ELR (cell line): ENCODE measurements at places on chromosomes 1 and 21.

DNA sequence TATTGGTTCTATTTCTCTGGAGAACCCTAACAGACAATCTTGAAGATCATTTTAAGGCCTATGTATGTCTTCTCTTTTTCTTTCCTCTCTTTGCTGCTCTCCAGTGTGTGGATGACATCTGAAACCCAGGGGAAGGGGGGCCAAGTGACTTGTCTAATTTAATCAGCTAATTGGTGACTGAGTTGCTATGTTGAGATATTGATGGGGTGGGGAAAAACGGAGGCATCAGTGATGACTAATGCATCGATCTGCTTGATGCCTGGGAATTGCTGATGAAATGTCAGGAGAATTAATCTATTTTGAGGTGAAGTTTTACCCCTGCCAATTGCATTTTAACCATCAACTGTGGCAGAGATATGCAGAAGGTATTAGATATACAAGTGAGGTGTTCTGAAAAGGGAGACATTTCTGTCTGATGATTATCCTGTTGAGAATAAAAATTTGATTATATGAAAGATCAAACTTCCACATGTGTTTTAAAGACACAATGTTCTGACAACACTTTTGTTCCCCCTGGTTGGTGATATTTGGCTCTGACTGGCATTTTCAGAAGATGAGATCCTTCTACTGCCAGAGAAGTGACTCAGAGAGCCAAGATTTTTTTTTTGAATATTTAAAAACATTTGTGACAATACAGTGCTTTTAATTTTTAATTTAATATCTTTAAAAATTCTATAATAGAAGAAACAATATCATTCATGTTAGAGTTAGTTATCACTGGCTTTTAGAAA lies 18.7 kb upstream of the PTGFR start:
- DNase-seq, result no peak

DNA sequence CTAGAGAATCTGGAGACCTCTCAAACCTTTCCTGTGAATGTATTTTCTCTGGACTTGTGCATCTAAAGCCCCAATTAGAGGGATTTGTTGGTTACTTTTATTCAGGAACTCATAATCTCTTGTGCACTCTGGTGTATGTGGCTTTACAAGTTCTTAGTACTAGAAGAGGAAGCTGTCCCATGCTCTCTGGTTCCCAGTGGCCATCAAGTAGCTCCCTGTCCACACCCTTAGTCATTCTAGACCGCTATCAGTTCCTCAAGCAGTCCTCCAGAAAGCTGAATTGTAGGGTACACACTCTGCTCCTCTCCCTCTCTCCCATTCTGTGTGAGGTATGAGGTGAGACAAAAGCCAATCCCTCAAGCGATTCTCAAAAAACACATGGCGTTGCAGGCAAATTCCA lies 470.3 kb downstream of the PTPRC start:
- DNase-seq, result no peak

- DNase-seq, result no peak
These were observed 64.8 kb upstream of the LGALS8 start for GRCh38 chr1:236458996-236459395.

DNA sequence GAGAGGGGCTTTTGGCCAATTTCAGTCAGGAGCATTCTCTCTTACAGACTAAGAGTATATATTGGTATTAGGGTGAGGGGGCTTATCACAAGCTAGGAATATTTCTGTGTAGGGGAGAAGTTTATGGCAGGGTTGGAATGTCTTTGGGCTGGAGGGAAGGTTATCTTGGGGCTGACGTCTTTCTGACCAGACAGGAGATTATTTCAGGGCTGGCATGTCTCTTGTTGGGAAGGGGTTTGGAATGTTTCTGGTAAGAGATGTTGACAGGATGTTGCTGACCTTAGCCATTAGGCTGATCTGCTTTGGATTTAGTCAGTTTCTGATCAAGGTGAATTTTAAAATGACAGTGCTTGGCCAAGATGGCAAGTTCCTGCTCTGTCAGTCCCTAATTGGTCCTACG lies 17.8 kb upstream of the HSD3B1 start:
- DNase-seq, result no peak

GRCh38 chr1:57518496-57518895 lies 94.6 kb upstream of the DAB1 start:
- no peak for DNase-seq

GRCh38 chr1:20370698-20371097 lies 80.0 kb downstream of the VWA5B1 start:
- no peak for DNase-seq

DNA sequence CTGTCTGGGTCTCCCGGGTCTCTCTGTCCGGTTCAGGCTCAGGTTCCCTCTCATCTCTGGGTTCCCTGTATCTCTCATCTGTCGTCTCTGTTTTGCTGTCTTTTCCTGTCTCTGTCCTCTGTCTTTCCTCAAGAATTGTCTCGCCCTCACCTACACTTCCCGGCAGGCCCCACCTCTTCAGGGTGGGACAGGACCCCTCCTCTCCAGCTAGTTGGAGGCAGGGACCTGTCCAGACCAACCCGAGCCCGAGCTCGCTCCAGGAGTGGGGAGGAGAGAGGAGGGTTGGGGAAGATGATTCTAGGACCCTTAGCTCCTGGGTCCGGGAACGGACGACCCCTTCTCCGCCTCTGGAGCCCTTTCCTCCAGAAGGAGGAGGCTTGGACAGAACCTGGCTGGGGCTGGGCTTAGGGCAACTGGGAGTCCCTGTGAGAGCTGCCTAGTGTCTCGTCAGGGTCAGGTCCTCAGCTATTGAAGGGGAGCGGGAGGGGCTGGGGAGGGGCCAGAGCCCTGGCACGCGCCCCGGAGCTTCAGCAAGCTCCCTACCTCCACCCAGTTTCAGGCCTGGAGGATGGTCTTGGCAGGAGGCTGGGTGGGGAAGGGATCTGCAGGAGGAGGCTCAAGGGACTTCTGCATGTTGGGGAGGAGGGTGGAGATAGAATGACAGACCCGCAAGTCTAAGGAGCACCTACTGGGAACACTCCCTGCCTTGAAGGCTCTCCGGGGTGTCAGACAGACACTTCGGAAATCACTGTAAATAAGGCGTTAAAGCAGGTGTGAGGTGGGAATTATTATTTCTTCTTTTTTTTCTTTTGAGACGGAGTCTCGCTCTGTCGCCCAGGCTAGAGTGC lies 26.3 kb upstream of the EPB41 start:
- no peak for DNase-seq

DNA sequence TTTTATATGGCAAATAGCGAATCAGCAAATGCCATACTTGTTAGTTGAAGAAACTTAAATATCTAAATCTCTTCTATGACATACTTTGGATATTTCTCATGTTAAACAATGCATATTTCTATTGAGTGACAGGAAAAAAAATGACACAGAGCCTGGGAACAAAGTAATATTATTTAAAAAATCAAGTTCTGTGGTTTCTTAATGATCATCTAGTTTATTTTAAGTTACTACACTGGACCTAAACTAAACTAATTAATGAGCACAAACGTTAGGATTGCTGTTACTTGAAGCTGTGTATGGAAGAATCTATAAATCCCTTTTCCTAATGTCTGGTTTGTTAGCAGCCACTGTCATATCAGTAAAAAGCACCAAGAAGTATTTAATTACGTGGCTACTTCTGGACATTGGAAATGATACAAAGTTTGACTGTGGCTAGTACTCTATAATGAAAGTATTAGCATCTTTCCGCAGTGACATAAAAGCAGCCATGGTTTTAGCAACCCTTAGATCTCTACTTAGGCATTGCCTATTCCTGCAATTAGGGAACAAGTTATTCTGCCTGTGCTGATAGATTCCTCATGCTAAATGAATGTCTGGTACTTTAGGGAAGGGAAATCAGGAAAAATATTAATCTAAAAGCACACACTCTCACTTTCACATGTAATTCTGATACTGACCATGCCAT lies 981.7 kb upstream of the B3GALT2 start:
- DNase-seq, result peak; percentile 21

- DNase-seq, result no peak
These were observed 27.3 kb downstream of the FAM151A start for GRCh38 chr1:54595956-54596498.

- DNase-seq, result no peak
These were observed 285.7 kb downstream of the PTPRU start for GRCh38 chr1:29521811-29522580.

- no peak for DNase-seq
These were observed 714.1 kb upstream of the CHRM3 start for GRCh38 chr1:238672262-238672661.

- no peak for DNase-seq
These were observed 130.9 kb downstream of the PBX1 start for GRCh38 chr1:164689672-164690511.

DNA sequence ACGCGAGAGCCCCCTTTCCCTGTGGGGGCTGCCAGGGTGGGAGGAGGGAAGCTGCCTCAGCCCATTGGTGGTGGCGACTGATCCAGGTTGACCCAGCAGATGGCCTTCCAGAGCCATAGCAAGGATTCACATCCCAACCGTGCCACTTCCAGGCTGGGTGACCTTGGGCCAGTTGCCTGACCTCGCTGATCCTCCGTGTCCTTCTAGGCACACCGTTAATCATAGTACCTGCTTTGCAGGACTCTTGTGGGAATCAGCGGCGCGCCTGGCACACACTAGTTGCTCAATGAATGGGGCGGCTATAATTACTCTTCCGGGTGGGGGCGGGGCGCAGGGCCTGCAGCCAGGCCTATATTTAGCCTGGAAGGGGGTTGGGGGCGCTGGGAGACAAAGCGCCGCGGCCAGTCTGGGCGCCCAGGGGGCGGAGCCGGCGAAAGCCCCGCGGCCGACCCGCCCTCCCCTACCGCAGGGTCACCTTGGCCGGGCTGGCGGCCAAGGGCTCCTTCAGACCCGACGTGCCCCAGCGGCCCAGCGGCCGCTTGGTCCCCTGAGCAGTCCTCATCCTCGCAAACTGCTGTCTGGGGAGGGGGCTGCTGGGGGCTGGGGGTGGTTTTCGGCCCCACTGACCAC lies 5.1 kb downstream of the HSPB7 start:
- peak; percentile 30 for DNase-seq

GRCh38 chr1:232754930-232755329 lies 50.3 kb upstream of the MAP10 start:
- DNase-seq, result no peak

GRCh38 chr1:241532162-241532531 lies at the start of gene KMO:
Gene KMO (plus strand): TSS chr1:241532378. CDS start chr1:241532445, 67 bp downstream.
- peak; percentile 49 for DNase-seq

DNA sequence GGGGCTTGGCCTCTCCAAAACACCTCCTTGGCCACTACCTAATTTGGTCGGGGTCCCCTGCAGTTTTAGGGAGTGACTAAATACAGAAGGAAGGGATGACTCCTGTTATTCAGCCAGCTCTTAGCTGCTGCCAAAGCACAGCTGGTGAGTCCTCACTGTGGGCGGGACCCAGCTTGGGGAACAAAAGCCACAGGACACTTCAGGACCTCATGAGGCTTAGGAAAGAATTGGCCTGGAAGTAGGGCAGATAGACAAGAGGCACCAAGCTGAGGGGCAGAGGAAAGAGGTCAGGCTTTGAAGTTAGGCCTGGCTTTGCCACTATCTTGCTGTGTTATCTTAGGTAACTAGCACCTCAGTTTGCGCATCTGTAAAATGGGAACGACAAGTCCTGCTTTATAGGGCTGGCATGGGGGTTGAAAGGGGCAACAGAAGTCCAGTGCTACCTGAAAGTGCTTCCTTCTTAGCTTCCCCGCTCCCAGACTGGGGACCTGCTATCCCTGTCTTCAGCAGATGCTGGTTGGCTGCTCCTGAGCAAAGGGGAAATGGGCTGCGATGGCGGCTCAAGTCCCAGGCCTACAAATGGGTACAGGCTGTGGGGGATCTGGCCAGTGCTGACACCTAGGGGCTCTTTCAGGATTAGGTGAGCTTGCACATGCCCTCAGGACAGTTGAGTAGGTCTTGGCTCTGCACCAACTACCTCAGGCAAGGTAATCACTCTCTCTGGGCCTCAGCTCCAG lies 15.7 kb downstream of the IFI6 start:
- DNase-seq, result peak; percentile 70

GRCh38 chr1:214917081-214917635 lies 165.4 kb upstream of the KCNK2 start:
- no peak for DNase-seq

GRCh38 chr1:230215529-230215928 lies 148.5 kb downstream of the GALNT2 start:
- DNase-seq, result no peak

DNA sequence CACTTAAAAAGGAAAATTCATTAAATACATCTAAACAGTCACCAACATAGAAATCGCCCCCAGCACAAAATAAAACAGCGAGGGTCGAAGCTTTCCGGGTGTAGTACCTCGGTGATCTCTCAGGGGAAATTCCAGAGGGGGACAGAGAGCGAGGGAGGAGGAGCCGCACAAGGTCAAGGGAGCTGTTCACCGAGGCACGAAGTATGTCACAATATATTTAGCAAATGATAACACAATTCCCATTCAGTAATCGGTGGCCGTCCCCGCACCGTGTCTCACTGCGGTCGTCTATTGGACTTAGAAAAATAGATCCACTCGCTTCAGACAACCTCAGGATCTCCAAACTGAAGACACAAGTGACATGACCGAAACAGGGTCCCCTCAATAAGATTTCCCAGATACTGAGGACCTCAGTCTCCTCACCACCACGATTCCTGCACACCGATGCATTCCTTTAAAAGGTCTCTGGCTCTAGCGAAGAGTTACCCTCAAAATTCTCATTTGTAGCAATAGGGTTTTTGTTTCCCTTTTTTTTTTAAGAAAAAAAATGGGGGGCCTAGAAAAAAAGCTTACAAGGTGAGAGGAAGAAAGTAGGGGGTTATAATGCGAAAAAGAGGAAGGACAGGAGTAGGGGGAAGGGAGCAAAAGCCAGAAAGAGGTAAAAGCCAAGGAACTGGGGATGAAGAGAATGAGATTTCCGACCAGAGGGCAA lies 1.1 kb downstream of the LPGAT1 start:
- peak; percentile 68 for DNase-seq

GRCh38 chr21:31988492-31989290 lies 115.9 kb downstream of the HUNK start:
- no peak for DNase-seq

GRCh38 chr1:93715529-93716126 lies 34.0 kb upstream of the BCAR3 start:
- no peak for DNase-seq

DNA sequence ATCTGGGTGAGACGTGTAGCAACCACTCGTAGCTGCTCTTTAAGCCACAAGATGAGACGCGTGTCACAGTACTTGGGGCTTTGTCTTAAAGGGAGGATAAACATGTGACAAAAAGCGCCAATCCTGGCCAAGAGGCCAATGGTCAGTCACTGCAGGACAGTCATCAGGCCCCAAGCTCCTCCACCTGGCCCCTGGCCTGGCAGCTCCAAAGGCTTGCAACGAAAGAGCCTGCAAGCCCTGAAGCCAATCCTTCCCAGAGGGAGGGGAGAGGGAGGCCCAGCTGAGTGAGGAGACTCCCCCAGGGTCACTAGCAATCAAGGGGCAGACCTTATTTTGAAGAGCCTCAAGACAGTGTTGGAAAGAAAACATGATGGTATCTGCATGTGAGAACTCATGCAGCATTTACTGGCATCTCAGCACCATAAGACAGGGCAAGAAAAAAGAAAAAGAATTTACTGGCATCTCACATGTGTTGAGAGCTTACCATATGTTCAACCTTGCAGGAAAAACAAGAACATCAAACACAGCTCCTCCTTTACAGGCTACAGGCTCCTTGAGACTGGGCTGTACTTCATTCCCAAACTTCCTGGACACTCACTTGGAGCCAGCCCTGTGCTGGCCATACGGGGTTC lies 11.4 kb downstream of the GLIS1 start:
- DNase-seq, result no peak
